MV-4-11 (cell line): ENCODE measurements at places on chromosomes 3 and 15.
A peak's percentile ranks its signal among the peaks of the same experiment; 100 is the strongest.

DNA sequence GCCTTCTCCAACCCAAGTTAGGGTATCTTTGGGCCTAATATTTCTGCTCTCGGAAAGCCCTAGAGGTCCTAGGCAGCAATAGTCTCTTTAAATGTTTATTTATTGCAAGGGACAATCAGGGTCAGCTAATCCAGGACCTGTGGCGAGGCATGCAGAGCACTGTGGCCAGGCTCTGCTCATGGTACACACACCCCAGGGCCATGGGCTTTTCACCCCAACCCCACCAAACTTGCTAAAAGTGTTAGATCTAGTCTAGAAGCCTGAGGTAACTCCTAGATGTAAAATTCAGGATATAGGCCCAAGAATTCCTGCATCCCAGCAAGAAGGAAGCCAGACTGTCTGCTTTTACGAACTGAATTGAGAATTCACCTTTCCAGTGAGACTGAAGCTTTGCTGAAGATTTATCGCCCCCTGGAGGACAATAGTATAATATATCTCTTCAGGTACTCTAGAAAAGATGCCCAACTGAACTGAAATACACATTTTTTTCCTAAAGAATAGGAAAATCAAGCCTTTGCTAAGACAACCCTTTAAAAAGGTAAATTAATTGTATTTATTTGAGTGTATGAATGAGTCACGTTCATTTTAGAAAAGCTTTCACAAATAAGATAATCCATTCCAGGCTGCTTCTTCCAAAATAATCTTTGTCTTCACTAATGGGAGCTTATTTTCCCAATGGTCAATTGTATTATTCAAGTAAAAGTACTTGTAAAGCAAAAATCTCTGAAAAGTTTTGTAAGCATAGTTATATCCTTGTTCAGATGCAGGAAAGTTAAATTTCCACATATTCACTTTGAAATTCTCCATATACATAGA, 89.8 kb downstream of the LRRC3B start:
- DNase-seq = peak; percentile 46

DNA sequence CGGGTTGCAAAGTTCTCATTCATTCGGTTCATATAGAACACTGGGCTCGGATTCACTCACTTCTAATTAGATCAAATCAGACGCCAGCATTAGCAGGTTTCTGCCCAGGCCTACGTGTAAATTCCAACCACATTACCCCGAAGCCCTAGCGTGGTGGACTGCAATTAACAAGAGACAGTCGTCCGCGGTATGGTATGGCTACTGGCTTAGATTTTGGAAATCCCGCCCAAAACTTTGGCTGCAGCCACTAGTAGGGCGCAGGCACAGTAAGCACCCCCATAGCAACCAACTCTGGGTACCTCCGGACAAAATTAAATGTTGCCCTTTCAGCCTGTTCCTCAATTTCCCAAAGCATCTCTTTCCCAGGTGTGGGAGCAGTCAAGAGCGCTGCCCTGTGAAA, 771 bp downstream of the RARRES1 start:
- DNase-seq = no peak

- no peak for DNase-seq
Measured at GRCh38 chr15:77531191-77532000, 101.3 kb downstream of the LINGO1 start.

- DNase-seq = no peak
Measured at GRCh38 chr3:97278506-97278905, 464.1 kb downstream of the EPHA6 start.

DNA sequence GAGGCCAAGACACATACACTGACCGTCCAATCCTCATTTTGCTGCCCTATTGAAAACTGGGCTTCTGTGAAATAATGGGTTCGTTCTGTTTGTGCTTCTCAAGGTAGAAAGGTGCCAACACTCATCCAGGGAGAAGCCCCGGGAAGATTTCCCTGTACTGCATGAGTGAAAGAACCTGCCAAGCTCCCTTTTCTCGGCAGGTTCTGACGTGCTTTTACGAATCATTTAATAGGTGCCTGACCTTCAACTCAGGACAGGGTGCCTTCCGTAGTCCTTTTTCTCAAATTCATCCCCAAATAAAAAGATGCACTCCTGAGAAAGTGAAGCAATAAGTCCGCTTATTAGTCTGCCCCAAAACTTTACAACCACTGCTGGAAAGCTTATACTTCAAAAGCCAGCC, 64.2 kb downstream of the B3GNT5 start:
- DNase-seq = no peak

GRCh38 chr3:132362329-132362728, 45.1 kb downstream of the ACP3 start:
- DNase-seq = no peak
